Inflammatory macrophage treated with lipopolysaccharide for 4 hours (primary cell): ENCODE measurements at places on chromosomes 1 and 21.

GRCh38 chr1:204819495-204819894 lies 51.2 kb upstream of the NFASC start:
- no peak for DNase-seq

DNA sequence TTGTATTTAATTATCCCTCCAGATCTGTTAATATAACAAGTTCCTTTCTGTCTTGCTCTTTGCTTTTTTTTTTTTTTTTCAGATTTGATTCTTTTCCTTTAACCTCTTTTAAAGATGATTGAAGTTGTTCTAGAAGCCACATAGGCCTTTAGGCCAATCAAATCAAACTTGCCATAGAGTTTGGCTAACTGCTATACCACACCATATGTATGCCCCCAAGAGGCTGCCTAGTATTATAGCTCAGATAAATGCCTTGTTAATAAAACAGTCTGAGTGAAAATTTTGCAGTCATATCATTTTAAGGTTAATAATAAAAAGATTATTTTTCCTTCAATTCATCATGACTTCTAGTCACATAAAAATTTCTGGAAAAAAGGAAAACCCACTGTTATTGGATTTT lies 696.0 kb upstream of the CHRM3 start:
- DNase-seq = no peak

DNA sequence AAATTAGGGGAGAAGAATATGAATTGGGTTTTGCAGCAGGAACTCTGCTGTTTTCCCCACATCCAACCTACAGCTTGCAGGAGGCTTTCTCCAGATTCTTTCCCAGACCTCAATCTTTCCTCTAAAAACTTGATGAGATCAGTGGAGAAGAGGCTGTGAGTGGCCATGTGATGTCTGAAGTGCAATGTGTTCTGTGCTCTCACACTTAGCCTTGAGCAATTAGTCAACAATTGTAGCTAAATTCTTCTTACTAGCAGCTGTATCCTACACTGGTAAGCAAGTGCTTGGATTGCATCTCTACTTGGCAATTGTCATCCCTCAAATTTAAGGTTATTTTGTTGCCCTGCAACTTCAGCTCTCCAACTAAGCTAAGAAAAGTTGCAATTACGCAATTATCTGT lies 807.3 kb upstream of the RGS18 start:
- DNase-seq = no peak

- no peak for DNase-seq
These were observed 1.7 kb downstream of the KLHDC8A start for GRCh38 chr1:205355075-205355453.

- peak; percentile 96 for DNase-seq
These were observed 23.4 kb upstream of the ABCG1 start for GRCh38 chr21:42195378-42196031.

- peak; percentile 71 for DNase-seq
These were observed 37.1 kb upstream of the RAP1GAP start for GRCh38 chr1:21706151-21706835.

- no peak for DNase-seq
These were observed 11.3 kb downstream of the LY9 start for GRCh38 chr1:160807247-160807646.

GRCh38 chr1:201791779-201792173 lies 37.2 kb upstream of the IPO9 start:
- peak; percentile 35 for DNase-seq
